ENCODE measurements at places on chromosomes 5 and 9.

- no peak for DNase-seq
Observed at GRCh38 chr5:116810951-116811350, 236.3 kb upstream of the SEMA6A start.

DNA sequence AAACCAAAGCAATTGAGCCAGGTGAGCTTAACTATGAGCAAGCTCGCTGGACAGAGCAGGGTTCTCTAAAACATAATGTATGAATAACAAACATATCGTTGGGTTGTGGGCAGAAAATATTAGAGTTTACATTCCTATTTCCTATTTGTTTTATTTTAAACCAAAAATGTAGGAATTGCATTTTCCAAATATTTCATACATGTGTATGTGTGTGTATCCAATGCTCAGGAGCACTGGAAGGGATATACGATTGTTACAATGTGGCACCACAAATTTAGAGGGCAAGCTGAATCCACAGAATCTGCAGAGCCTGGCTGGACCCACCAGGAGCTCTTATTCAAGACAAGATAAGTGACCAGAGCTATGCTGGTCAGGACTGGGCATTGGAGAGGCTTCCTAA is 325.3 kb upstream of the HAPLN1 start:
- no peak for DNase-seq

DNA sequence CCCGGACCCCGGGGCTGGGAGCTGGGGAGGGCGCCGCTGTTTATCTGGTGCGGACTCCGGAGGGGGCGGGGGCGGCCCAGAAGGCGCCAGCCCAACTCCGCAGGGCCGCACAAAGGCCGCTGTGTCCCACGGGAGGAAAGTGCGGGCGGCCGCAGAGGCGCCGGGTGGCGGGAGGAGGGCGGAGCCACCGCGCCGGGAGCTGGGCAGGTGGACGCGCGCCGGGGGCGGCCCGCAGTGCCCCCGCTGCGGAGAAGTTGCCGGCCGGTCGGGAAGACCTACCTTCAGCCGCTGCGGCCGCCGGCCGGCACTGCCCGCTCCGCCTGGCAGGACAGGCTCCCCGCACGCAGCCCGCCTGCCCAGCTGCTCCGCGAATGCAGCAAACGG is 43.6 kb downstream of the NACC2 start:
- DNase-seq = no peak

GRCh38 chr5:7745882-7746610 is 104.9 kb downstream of the CFAP90 start:
- DNase-seq = peak; percentile 56

GRCh38 chr9:124329206-124329792 is 71.5 kb downstream of the NEK6 start:
- DNase-seq = no peak

DNA sequence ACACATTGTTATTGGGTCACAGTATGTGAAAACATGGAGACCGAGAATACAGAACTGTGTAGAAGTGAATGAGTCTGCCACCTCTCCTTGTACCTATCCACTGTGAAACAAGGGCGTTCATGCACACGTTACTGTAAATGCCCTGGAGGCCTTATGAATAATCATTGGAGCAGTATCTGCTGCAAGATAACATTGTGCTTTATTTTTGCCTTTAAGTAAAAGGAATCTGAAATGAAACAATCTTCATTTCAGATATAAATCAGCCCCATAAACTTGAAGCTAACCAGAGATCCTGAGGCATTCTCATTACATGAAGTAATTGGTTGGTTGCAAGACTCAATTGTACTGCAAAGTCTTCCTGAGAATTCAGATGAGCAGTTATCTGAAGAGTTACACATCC is 419.6 kb downstream of the KDM4C start:
- no peak for DNase-seq

DNA sequence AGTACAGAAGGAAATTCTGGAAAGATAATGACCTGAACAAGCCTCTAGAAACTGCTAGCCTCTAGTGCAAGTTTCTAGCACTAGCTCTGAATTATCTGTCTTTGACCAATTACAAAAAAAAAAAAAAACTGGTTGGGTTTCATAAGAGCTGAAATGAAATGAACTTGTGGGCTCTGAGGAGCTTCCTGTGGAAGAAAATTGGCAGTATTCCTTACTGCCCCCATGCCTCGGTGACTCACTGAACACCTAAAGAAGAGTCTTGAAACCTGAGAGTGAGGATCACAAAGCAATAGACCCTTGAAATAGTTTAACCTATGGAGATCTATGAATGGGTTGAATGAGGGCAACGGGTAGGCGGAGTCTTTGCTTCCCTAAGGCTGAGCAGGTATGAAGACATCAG is 263.6 kb upstream of the RASA1 start:
- DNase-seq = no peak

- DNase-seq = no peak
Observed at GRCh38 chr9:24899463-24899862, 353.8 kb upstream of the IZUMO3 start.

GRCh38 chr5:146419696-146420095 is 27.4 kb upstream of the TCERG1 start:
- DNase-seq = no peak

GRCh38 chr9:121881920-121882500 is 211.1 kb downstream of the TTLL11 start:
- no peak for DNase-seq

GRCh38 chr9:92232190-92232589 is 61.3 kb downstream of the IARS1 start:
- DNase-seq = no peak

GRCh38 chr5:180330810-180331646 is 22.1 kb downstream of the GFPT2 start:
- DNase-seq = no peak

DNA sequence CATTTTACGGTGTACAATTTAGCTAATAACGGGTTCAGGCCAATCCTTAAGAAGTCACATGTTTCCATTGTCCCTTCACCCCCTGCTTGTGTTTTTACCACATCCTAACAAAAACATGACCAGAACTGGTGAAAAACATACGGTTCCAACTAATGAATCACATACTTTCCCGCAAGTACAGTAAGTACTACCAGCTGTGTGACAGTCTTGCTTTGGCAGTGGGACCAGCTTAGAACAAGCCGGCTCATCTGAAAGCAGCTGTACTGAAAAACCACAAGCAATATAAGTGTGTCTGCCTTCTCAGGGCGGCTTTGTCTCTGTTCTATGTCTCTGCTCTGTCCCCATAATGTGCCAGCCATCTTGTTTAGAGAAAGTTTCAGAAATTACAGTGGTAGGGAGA is 242.5 kb downstream of the BNC2 start:
- DNase-seq = peak; percentile 92

GRCh38 chr9:77514886-77515711 is 133.0 kb downstream of the GNA14 start:
- DNase-seq = no peak

GRCh38 chr9:679462-679861 is 162.0 kb upstream of the DMRT1 start:
- DNase-seq = no peak

DNA sequence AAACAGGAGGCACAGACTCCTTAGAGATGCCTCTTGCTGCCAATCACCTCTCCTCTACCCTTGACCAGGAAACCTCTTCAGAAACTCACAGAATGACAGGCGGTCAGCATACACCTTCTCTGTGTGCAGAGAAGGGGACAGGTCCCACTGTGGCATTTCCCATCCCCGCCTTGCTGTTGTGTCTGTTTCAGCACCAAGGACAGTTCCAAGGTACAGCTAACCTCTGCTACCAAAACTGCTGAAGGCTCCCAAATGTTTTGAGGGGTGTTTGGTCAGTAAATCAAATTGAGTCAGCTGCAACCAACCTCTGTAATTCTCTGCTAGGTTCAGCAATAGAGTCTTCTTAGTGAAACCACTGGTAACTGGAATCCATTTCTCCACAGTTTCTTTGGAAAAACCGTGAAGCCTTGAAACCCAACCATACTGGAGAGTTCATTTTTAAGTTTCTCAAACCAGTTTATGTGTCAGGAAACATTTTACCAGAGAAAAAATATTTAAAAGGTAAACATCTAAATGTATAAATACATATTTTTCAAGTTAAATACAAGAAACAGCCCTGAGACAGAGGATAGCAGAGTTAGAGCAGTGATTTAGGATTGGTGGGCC is 122.0 kb downstream of the DRD1 start:
- peak; percentile 15 for DNase-seq

DNA sequence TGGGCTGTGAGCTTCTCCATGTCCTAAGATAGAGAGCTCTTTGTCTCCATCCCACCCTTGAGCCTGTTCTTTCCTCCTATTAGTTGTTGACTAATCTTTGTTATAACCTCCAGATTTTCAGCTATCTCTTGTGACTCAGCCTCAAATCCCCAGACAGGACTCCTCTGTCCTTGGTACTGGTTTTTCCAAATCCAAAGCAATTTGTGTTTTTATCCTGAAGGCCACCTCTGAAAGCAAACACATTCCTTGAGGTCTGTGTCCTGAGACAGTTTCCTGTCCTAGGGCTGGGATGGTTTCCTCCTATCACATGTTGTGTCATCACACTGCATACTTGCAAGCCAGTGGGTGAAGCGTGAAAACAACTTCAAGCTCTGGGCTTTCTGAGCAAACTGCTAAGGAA is 8.5 kb downstream of the TNC start:
- DNase-seq = no peak

GRCh38 chr5:134453016-134453415 is 41.3 kb upstream of the CDKN2AIPNL start:
- DNase-seq = no peak

DNA sequence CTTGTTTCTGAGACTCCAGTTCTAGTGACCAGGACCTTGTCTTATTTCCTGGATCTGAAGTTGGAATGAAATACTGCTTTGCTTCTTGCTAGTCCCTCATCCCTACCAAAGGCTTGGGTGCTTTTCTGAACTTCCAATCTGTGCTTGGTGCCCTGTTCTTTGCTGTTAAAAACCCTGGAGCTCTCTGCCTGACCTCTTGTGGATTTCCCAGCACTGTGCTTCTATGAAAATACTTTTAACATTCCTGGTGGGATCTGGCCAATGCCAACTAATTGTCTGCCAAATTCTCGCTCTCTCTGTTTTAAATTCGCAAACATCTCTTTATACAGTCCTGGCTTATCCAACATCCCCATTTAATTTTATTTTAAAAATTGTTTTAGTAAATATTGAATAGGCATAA is 26.7 kb upstream of the CSNK1G3 start:
- DNase-seq = no peak

- no peak for DNase-seq
Observed at GRCh38 chr5:1235838-1236237, 10.7 kb downstream of the SLC6A18 start.

DNA sequence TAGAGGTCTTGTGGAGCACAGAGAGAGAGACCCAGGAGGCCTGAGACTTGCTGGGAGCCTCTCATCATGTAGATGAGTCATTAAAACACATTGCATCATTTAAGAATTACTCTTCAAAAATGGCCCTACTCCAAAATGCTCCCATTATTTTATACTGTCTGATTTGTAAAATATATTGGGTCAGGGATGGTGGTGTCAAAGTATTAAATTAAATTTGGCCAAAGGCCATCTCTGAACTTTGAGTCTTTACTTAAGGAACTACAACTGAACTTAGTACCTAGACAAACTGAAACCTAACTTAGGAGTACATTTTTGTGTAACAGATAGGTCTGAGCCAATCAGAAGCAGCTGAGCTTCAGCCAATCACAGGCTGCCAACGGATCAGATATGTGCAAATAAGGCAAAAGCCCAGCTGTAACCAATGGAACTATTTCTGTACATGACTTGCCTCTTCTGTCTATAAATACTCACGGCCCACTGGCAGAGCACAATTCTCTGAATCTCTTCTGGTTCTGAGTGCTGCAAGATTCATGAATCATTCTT is 657.2 kb downstream of the TLE1 start:
- DNase-seq = no peak

DNA sequence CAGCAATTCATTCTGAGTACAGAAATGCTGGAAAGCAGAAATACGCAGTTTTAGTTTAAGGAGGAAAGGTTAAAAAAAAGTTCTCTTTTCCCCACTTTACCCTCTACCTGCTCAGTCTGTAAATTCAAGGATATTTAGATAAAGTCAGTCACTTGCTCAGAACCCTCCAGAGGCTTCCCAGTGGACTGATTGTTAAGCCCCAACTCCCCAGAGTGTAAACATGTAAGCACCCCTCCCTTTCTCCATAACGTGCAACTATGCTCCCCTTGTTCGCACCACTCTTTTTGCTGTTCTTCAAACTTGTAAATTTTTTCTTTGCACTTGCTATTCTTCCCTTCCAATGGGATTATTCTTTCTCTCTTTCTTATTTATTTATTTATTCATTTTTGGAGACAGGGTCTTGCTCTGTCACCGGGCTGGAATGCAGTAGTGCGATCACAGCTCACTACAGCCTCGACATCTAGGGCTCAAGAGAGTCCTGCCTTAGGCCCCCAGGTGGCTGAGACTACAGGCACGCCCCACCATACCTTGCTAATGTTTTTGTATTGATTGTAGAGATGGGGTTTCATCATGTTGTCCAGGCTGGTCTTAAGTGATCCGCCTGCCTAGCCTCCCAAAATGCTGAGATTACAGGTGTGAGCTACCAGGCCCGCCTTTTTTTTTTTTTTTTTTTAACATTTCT is 32.5 kb upstream of the ERBIN start:
- DNase-seq = no peak

GRCh38 chr5:19240170-19240569 is 747.8 kb downstream of the CDH18 start:
- DNase-seq = peak; percentile 12

- no peak for DNase-seq
Observed at GRCh38 chr5:111299831-111300432, 75.7 kb downstream of the CAMK4 start.

DNA sequence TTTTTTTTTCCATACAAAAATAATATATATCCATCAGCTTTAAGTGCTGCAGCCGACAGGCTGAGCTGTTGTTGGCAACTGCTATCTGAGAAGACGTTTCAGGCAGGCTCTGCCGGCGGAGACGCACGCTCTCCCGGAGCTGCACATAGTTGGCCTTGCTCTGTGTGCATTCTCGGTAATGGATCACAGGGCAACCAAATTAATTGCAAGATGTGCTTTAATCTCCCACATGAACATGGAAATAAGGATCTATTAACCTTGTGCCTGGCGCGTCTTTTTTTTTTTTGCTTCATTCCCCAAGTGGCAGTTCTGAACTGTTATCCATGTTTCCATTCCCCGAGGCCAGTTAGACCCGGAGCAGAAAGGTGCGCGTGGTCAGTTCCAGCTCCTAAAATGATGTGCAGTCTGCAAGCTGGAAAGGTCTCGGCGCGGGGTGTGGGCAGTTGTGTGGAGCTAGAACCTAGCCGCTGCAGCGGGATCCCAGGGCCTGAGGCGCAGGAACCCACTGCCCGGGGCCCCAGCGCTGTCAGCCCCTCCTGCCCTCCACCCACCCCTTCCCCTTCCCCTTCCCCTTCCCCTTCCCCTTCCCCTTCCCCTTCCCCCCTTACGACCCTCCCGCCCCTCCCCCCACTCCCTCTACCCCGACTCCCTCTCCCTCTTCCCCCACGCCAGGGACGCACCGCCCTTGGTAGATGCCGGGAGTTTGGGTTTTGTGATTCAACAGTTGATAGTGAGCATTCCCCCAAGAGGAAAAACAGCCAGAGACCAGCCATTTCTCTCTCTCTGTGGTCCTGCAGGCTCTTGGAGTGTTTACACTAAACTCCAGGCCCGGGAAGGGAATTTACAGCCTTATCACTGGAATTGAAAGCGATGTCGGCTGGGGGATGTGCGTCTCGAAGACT is 137.8 kb downstream of the CEP120 start:
- peak; percentile 25 for DNase-seq

- no peak for DNase-seq
Observed at GRCh38 chr5:68673106-68673822, 420.6 kb upstream of the SLC30A5 start.

Measured in muscle of back (tissue), 13 donors.